ENCODE measurements at places on chromosomes 12 and 14.

GRCh38 chr14:40292664-40293063 lies 860.4 kb upstream of the FBXO33 start:
- DNase-seq: no peak

- no peak for DNase-seq
These were observed 105.5 kb downstream of the GPATCH2L start for GRCh38 chr14:76257111-76257803.

GRCh38 chr12:6540181-6540877 lies 6.0 kb downstream of the GAPDH start:
- DNase-seq: no peak

DNA sequence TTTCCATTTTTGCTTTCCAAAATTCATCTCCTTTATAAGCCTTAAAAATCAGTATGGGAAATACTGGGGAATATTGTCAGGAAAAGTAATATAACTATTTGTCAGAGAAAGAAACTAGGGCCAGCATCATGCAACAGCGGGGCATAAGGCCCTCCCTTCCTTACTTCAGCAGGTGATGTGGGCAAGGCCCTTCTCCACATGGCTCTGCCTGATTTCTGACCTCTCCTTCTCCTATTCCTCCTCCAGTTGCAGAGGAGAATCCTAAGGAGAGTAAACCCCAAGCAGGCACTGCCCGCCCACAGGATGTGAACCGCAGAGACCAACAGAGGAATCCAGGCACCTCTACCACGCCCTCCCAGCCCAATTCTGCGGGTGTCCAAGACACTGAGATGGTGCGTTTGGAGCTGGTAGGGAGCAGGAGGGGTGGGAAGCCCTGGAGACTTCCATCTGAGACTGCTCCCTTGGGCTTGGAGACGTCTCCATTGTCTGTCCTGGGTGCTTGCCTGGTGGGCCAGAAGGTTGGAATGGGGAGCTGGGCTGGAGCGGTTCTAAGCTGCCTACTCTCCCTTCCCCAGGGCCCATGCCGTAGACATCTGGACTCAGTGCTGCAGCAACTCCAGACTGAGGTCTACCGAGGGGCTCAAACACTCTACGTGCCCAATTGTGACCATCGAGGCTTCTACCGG lies 2.7 kb upstream of the SOAT2 start:
- DNase-seq: no peak

DNA sequence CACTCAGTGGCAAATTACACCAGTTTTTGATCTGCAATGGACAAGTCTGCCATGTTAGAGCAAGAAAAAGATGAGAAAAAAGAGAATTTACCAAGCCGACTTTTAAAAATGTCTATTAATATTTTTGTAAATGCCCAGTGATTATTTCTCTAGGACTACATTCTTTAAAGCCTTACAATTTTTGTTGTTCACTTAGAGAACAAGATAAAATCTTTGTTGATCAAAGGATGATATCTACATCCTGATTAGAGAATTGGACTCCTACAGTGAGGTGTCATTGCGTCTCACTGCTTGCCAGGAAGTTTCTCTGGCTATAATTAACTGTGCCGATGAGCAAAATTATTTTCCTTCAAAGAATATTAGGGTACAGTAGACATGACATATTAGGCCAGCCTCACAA lies 1.7 kb upstream of the CFAP54 start:
- DNase-seq: no peak
